NCI-H187 (cell line): ENCODE measurements at places on chromosomes 3 and 15.

GRCh38 chr3:196207159-196207832 lies 3.9 kb downstream of the ZDHHC19 start:
- no peak for DNase-seq

DNA sequence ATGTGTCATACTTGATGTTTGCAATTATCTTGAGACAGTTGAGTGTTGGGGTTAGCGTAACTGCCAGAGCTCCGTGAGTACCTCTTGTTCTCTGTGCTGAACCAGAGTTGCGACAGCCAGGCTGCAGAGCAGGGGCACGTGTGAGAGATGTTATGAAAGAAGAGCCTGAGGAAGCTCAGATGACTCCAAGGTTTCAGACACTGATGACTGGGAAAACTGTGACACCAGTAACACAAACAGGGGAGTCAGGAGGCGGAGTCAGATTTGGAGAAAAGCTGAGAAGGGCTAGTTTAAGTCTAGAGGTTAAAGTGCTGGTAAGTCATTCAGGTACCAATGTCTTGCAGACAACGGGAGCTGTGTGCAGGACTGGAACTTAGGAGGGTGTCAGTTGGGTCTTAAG lies 45.0 kb downstream of the BLM start:
- DNase-seq = no peak

DNA sequence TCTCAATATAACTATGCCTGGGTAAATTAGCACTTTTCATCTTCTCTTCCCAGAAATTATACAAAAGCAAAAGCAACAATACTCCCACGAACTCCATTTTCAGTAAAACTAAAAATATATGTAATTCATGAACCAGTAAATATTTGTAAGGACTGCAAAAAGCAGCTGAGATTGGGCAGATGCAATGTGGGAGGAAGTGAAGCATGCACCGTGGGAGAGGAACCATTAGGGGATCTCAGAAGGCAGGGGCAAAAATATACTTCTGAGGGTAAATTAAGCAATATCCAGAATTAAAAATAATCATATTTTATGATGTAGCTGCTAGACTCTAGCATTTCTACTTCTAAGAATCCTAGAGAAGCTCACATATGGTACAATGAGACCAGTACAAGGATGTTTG lies 20.2 kb downstream of the CFAP91 start:
- no peak for DNase-seq

GRCh38 chr3:154022606-154023005 lies 98.6 kb upstream of the ARHGEF26 start:
- DNase-seq = no peak

- DNase-seq = no peak
Observed at GRCh38 chr3:121654493-121655385, 6.0 kb downstream of the HCLS1 start.

DNA sequence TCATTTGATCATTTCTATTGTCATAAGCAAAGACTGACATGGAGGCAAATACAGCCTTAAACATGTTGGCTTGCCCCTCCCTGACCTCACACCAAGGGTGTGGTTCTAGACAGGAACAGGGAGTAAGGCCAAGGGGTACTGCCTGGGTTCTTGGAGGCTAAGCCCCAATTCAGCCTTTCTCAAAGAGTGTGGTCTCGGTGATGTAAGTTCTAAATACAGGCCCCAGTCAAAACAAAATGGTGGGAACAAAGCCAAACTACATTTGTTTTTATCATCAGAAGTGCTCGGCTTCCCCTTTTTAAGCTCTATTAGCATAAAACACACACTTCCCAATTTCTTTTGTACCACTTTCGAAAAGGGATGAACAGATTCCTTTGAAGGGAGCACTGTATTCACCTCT lies 129.5 kb downstream of the ATP8B4 start:
- no peak for DNase-seq

DNA sequence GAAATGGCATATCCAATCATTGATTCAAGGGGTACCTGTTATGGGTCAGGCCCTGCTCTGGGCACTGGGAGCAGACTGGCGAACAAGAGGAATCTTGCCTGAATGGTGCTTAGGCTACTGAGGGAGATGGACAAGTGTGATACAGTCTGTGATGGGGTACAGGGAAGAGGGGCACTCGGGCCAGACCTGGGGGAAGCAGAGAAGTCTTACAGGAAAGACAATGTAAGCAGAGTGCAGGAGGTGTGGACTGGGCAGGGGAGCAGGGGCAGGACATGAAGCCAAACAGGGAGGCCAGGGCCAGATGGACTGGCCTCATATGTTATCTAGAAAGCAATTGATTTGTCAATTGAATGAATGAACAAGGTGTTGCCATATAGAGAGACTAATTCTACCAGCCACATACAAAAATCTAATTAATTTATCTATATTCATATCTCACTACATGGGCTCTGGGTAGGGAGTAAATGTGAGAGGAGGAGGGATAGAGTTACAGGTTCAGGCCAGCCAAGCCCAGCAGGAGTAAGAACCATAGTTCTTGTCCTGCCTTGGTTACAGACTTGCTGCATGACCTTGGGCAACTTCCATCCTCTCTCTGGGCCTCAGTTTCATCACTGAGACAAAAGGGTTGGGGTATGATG lies 3.6 kb upstream of the IGDCC4 start:
- no peak for DNase-seq

DNA sequence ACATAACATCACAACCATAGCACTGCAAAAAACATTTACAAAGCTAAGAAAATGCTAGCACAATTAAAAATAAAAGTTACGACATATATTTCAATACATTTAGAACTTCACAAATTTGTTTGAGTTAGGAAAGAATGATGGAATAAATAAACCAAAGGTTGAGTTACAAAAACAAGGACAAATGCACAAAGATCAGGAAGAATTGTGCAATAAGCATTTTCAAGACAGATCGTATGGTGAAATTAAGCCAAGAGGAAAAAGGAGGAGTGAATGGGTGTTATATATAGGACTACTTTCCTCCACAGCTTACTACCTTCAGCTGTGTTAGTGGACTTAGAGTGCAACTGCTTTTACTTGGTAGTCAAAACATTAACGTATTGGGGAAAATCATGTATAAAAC lies 5.9 kb upstream of the CTXN2 start:
- DNase-seq = no peak

- no peak for DNase-seq
Observed at GRCh38 chr3:107450254-107450893, 72.4 kb upstream of the BBX start.

GRCh38 chr3:157100096-157100477 lies 59.9 kb downstream of the CCNL1 start:
- no peak for DNase-seq

- no peak for DNase-seq
Observed at GRCh38 chr3:62451211-62451887, 78.0 kb upstream of the FEZF2 start.

- no peak for DNase-seq
Observed at GRCh38 chr3:193040836-193041672, 123.4 kb upstream of the MB21D2 start.
